ENCODE measurements at places on chromosomes 6 and 20.

DNA sequence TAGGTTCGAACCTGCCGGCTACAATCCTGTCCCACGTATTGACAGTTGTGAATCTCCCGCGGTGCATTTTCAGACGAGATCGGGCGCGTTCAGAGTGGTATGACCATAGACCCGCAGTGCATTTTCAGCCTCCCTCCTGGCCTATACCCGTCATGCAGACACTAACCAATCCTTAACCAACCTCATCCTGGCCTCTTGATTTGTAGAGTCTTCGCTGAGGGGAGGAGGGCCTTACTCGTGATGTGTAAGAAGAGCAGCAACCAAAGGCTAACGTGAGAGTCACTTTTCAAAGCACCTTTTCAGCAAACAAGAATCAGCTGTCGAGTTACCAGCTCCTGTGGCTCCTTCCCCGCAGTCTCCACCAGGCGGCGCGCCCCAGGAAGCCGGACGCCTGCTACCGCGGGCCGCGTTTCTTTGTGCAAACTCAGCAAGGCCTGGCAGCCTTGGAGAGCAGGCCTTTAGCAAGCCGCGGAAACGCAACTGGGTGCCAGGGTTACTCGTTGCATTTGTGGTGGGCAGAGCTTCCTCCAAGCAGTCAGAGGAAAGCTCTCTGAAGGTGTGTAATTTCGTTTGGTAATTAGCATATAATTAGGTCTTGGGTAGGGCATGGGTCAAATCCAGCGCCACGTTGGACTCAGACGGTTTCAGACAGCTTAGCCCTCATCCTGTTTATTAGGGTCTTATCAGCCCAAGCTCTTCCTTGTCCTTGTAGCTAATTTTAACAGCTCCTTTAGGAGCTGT, 139.8 kb downstream of the OR2B2 start:
- peak; percentile 77 for DNase-seq

- no peak for DNase-seq
These were observed 38.1 kb upstream of the OPN5 start for GRCh38 chr6:47743744-47744143.

- peak; percentile 55 for DNase-seq
These were observed 158.1 kb upstream of the PROKR2 start for GRCh38 chr20:5474646-5475550.

- no peak for DNase-seq
These were observed 37.2 kb upstream of the PHACTR1 start for GRCh38 chr6:12679341-12679740.

GRCh38 chr6:44332585-44332984, 9.9 kb upstream of the SPATS1 start:
- no peak for DNase-seq

- DNase-seq: peak; percentile 39
These were observed 332.9 kb upstream of the PRDM1 start for GRCh38 chr6:105753207-105753606.

- DNase-seq: no peak
These were observed 281.0 kb upstream of the SULF2 start for GRCh38 chr20:48066246-48066645.

DNA sequence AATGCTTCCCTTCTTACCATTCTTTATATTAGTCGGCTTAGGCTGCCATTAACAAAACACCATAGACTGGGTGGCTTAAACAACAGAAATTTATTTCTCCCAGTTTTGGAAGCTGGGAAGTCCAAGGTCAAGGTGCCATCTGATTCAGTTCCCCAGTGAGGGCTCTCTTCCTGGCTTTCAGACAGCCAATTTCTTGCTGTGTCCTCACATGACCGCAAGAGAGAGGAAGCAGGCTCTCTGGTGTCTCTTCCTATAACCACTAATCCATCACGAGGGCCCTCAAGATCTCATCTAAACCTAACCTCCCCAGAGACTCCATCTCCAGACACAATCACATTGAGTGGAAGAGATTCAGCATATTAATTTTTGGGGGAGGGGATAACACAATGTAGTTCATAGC, 193.0 kb upstream of the SGK1 start:
- DNase-seq: no peak

DNA sequence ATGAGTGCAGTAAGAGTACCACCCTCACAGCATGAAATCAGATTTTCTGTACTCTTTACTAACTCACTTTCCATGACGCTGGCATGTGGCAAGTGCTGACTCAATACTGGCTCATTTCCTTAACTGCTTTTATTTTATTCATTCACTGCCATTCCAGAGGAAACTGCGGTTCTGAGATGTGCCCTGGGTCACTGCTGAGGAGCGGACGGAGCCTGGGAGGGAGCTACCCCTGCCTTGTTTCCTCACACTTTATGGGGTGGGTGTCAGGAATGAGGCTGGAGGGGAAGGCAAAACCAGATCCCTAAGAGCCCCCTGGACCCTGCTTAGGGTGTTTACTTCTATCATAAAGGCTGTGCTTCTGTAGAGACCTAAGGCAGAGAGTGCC, 14.4 kb downstream of the NT5E start:
- DNase-seq: no peak
